ENCODE measurements at places on chromosomes 7 and 10.
A peak's percentile ranks its signal among the peaks of the same experiment; 100 is the strongest.

- no peak for DNase-seq
Measured at GRCh38 chr7:106959753-106960152, 84.8 kb upstream of the PRKAR2B start.

DNA sequence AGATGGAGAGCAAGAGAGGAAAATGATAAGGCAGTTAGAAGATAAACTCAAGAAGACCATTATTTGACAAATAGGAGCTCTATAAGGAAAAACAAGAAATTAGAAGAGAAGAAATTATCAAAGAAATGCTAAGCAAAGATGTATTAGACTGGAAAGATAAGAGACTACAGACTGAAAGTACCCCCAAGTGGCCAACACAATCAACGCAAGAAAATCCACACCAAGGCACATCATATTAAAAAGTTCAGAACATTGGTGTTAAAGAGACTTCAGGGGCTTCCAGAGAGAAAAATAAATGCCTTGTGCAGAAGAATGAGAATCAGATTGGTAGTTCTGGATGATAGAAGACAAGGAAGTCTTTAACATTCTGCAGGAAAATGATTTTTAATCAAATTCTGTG, 46.0 kb downstream of the SH2D4B start:
- DNase-seq, result no peak

DNA sequence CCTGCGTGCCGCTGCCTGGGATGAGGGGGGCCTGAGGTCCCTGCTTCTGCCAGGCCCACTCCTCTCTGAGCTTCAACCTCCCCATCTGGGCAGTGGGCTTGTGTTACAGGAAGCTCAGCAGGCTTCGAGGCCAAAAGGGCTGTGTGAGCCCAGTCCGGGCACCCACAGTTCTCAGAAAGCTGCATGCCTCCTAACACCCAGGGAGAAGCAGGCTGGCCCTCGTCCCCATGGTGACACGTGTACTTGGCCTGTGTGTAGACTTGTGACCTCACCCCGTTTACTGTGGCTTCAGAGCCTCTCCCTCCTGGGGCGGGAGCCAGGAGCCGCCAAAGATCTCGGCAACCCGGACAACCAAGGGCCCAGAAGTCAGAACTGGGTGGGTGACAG, 2.2 kb upstream of the GRIFIN start:
- no peak for DNase-seq

GRCh38 chr10:110036640-110037039, 28.9 kb downstream of the ADD3 start:
- DNase-seq, result no peak

- DNase-seq, result no peak
Measured at GRCh38 chr7:69603937-69604494, 5.7 kb downstream of the AUTS2 start.

GRCh38 chr10:7471720-7472367, 61.0 kb upstream of the SFMBT2 start:
- DNase-seq, result peak; percentile 88

- DNase-seq, result no peak
Measured at GRCh38 chr7:17118412-17118811, 180.0 kb upstream of the AHR start.

DNA sequence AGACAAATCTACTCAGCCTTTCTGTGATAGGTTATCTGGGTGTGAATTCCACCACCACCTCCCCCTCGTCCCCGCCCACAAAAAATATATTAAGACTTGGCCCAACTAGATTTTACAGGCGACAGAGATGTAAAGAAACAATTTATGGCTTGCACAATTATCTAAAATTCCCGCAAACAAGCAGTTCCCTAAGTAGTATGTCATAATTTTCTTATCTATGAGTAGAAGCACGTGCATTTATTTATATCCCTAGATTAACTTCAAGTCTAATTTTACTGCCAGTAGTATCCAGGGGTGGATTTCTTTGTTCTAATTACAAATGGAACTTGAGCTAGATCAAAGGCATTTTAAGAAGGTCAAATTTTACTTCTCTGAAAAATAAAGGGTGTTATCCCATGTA, 1.7 kb downstream of the TSPAN12 start:
- DNase-seq, result no peak

- peak; percentile 75 for DNase-seq
Measured at GRCh38 chr7:6446838-6447580, 745 bp downstream of the DAGLB start.

- DNase-seq, result no peak
Measured at GRCh38 chr7:127711872-127712271, 59.9 kb downstream of the SND1 start.

DNA sequence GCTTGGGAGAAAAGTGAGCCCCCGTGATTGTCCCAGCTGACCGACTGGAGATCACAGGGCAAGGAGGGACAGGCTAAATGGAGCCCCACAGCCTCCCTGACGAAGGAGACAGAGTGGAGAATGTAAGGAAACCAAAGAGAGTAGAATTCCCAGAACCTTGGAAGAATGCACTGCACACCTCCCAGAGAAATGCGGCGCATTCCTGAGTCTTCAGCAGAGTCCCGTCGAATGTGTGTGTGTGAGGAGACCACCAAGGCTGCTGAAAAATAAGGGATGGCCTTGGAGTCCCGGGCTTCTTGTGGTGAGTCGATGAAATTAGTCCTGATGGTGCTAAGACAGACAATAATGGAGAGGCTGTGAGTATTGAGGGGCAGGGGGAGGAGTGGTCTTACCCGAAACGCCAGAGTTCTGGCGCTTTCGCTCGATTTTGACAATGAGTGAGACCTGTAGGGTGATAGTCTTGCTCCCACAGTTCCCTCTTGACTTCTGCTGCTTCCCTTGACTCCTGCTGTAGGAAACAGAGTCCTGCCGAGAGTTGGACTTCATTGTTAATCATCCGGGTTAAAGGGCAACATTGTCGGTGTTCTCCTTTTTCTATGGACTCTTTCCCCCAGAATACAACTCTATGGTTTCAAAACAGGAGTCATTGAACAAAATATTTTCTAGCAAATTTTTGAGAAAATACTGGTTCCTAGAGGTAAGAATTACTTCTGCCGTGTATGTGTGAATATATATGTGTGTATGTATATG, 103.2 kb downstream of the CNNM2 start:
- DNase-seq, result no peak

DNA sequence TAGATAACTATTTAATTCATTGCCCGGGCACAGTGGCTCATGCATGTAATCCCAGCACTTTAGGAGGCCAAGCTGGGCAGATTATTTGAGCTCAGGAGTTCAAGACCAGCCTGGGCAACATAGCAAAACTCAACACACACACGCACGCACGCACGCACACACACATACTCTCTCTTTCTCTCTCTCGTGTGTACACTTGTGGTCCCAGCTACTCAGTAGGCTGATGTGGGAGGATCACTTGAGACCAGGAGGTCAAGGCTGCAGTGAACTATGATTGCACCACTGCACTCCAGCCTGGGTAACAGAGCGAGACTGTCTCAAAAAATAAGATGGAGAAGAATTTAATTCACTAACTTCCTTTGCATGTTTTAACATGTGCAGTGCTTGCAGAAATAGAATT, 38.1 kb downstream of the PTPN12 start:
- no peak for DNase-seq

DNA sequence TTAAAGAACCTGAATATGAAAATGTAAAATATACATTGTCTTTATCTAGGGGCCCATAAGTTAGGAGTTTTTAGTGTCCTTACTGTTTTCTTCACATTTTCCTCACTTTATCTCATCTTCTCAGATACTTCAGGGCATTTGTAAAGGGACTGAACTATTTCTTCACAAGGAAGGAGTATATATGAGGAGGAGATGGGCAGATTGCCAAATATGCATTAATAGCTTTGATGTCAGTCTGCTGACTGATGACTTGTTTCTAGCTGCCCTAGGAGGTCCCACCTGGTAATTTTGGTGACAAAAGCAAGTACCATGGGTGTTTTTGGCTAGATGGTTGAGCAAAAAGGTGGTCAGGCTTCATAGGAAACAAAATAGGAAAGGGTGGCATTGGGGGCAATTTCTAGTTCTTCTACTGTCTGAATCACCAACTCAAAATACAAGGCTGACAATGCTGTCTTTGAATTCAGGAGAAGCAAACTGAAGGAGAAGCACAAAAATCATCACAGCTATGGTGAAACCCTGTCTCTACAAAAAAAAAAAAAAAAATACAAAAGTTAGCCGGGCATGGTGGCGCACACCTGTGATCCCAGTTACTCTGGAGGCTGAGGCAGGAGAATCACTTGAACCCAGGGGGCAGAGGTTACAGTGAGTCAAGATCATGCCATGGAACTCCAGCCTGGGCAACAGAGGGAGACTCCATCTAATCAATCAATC, 10.4 kb upstream of the STRIP2 start:
- no peak for DNase-seq

GRCh38 chr10:26977635-26978034, 116.9 kb upstream of the ABI1 start:
- DNase-seq, result no peak

- DNase-seq, result peak; percentile 15
Measured at GRCh38 chr10:7258948-7259523, 151.8 kb downstream of the SFMBT2 start.

DNA sequence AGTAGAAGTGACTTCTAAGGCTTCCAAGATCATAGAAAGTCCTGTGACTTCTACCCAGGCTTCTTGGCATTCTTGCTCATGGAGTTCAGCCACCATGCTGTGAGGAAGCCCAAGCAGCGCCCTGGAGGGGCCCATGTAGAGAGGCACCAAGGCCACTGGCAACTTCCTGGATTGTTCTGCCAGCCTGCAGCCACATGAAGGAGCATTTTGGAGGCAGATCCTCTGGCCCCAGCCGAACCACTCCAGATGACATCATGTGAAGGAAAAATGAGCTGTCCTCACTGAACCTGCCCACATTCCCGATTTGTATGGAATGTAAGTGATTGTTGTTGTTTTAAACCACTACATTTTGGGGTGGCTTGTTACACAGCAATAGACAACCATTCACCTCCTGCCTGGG, 51.5 kb upstream of the MNX1 start:
- DNase-seq, result no peak

DNA sequence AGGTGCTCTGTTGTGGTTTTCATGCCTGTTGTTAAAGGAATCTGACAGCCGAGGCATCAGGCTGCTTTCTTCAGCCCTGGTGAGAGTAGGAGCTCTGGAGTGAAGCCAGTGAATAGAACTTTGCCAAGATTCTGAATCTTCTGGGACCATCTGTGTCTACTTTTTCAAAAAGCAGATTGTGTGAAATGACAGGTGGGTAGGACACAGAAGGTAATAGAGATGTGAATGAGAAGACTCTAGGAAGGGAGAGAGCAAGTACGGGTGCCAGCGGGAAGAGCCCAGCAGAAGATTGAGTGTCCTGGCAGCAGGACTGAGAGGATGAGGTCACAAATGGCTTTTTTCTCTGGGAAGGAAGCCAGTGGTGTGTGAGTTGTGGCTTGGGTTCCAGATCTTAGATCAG, 429.2 kb downstream of the SDK1 start:
- DNase-seq, result no peak

GRCh38 chr10:119483001-119483400, 59.5 kb downstream of the RGS10 start:
- DNase-seq, result no peak

DNA sequence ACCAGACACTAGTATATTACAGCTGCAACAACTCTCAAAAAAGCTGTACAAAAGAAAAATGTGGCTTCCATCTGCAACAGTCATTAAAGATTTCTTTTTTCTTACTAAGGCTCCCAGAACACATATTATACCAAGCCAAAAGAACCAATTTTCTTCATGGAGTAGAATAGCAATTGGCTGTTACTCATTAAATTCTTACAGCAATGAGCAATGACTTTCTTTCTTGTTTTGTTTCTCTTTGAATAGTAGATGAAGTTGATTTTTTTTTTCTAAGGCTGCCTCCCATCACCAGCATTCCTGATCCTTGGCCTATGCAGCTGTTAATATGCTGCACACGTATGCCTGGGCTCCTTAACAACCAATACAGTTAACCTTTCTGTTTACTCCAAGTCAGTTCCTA, 36.6 kb upstream of the SPOCK2 start:
- no peak for DNase-seq

DNA sequence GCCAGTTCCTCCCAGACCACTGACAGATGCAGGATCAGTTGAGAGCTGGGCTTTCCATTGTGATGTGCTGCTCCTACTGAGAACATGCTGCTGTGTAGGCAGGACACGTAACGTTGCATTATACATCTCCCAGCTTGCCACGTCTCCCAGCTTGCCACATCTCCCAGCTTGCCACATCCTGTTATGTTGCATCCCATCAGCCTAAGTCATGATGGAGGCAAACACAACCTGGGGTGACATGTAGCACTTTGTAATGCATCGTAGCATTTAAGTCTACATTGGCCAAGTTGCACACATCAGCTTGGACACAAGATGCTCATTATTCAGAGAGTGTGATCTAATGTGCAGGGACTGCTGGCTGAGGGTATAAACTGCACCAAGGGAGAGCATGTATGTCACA, 73.3 kb upstream of the CHCHD3 start:
- no peak for DNase-seq

GRCh38 chr10:131703541-131703940, 197.3 kb upstream of the PPP2R2D start:
- no peak for DNase-seq

Data from suppressor macrophage treated with lipopolysaccharide for 4 hours (primary cell).